ENCODE measurements at places on chromosomes 16 and 17. TPM values are rescaled to one million over a fixed set of nuclear protein-coding genes. Genes with fewer than 3 reads are reported as not detected.

DNA sequence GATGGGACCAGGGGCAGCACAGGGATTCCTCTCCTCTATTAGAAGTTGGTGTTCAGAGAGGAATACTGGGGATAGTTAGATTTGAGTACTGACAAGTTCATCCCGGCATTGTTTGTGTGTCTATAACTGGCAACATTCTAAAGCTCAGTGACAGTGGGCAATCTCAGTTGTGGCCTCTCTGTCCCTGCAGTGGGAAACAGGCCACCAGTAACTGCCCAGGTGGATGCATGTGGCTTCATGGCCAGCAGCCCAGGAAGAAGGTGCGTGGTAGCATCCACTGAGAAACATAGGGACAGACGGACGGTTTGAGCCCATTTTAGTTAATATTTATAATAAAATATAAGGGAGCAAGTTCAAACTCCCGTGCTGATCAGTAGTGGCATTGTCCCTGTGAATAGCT, 51.5 kb downstream of the B9D1 start:
- no peak overlapping the region for H3K27ac ChIP-seq
- peaks cover 3% of the 10 kb centered on the region for H3K4me1 ChIP-seq
- H3K4me3 ChIP-seq: no peak overlapping the region
- DNase-seq: no peak

DNA sequence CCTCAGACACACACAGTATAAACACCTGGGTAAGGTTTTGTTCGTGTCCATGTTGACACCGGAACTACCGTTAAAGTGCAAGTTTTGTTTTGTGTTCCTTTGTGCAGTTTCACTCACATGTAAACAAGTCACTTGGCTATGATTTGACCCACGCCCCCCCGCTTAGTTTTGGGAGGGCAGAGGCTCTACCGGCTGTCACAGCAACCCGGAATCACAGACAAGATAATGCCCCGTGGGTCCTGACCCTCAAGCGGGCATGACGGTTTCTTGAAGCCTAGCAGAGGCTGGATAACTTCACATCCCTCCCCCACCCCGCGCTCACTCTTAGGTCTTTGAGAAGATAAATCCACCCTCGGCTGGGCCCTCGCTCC, 1.7 kb downstream of the RASD1 start:
- no peak for DNase-seq
- H3K4me3 ChIP-seq: no peak overlapping the region
- H3K27me3 ChIP-seq: no peaks in the 10 kb centered on the region

DNA sequence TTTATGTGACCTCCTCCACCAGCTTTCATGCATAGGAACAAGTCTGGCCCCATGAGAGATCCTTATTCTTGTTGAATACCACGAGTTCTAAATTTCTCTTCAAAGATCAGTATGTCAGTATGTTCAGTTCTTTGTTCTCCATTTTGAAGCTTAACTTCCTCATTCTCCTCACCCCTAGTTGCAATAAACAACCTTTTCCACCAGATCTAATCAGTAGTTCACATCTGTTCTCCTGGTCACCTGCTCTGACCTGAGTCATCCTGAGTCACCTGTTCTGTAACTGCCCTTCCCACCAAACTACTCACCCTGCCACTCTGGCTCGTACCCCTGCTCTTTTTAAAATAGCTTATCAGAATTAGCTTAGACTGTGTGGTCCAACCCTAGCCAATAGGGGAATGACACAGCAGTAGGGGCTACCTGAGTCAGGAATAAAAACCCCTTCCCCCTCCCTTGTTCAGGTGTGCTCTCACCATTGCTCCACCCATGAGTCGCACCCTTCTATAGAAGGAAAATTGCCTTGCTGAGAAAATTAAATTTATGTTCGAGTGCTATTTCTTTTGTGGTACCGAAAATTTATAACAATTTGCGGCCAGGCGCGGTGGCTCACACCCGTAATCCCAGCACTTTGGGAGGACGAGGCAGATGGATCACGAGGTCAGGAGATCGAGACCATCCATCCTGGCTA, 94.6 kb downstream of the EMP2 start:
- H3K4me1 ChIP-seq: no peaks in the 10 kb centered on the region
- no peak overlapping the region for H3K4me3 ChIP-seq
- H3K27ac ChIP-seq: no peak overlapping the region
- H3K36me3 ChIP-seq: no peaks in the 10 kb centered on the region
- DNase-seq: no peak

DNA sequence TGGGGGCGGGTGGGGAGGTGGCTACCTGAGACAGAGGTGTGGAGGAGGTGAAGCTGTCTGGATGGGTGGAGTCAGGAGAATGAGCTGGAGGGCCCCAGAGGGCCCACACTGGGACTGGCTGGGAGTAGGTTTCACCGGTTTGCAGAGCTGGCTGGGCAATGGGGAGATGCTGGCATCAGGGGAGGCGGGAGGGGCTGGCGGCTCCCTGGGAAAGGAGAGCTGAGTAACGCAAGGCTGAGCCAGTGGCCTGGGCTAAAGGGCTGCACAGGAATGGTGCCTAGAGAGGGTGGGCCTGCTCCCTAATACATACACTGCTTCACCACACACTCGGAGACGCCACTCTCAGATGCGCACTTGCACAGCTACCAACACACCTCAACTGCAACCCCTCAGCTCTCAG, 12.4 kb downstream of the P3H4 start:
- H3K4me3 ChIP-seq: no peak overlapping the region
- H3K27ac ChIP-seq: no peak overlapping the region
- H3K36me3 ChIP-seq: no peaks in the 10 kb centered on the region
- peaks cover 10% of the 10 kb centered on the region for H3K4me1 ChIP-seq
- no peak for DNase-seq

FAM20A gene
- under 0.01 TPM for total RNA-seq

Data from body of pancreas (tissue), 4 donors.